ENCODE measurements at places on chromosomes 6 and 20.

- DNase-seq: no peak
Measured at GRCh38 chr6:35485402-35485877, 11.4 kb downstream of the TEAD3 start.

GRCh38 chr6:15330174-15330944 lies 84.5 kb downstream of the JARID2 start:
- DNase-seq: no peak

GRCh38 chr20:59817846-59818615 lies 115.4 kb downstream of the SYCP2 start:
- DNase-seq: no peak

GRCh38 chr6:70371454-70372105 lies 41.7 kb upstream of the FAM135A start:
- DNase-seq: no peak

DNA sequence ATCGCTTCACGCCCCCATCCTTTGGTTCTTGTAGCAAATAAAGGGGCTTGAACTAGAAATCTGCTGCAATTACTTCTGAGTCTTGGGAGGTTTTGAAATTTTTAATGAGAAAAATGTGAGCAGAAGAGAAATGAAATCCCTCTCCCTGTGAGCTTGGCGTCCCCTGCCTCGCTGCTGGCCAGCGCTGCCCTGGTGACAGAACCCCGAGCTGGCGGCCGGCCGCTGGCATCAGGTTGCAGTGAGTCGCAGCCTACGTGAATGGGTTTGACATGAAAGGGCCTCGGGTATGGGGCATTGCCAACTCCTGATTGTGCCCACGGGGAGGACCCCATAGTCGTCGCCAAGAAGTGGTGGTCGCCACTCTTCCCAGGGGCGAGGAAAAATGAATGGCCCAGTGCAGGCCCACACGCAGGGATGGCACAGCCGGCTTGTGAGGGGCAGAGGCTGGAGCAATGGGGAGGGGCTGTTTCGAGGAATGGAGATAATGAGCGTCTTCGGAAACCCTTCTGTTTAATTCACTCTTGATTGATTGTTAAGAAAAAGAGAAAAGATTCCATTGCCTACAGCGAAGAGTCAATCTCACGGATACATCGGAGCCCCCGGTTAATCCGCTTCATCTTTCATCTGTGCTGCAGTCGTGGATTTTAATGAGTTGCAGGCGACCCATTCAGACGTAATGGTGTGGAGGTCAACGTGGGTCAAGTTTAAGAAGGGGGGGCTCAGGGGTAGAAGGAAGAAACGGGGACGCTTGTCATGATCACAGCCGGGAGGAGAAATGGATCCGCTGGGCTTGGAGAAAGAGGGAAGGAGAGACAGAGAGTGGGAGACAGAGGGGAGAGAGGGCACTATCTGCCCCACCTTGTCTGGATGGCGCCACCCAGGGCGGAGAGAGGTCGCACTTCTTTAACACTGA lies 380.1 kb downstream of the THBS2 start:
- DNase-seq: no peak

DNA sequence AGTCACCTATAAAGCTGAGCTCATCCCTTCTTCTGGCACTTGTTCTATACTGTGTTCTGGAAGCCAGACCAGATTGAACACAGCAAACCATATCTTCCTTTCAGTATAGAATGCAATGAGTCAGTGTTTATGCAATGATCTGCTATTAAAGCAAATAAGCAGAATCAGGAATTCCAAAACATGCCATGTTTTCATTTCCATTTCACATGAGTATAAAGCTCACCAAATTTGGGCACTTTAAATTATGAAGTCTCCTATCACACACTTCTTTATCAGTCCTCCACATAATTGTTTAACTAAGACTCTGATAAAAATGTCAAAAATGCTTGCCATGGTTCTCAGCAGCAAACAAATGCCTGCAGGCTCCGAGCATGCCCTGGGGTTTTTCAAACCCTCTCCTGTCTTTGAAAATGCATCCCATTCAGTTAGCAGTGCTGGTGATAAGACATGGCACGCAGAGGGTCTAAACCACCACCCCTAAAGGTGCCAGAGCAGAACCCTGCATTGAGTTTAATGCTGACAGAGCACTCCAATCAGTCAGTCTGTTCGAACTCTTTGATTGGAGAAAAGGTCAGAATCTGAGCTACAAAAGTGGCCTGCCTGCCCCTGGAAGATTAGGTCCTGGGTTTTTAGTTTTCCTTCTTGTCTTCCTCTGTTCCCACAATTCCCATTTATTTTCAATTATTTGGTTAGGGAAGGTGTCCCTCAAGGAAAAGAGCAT lies 234.1 kb downstream of the GMPR start:
- no peak for DNase-seq

DNA sequence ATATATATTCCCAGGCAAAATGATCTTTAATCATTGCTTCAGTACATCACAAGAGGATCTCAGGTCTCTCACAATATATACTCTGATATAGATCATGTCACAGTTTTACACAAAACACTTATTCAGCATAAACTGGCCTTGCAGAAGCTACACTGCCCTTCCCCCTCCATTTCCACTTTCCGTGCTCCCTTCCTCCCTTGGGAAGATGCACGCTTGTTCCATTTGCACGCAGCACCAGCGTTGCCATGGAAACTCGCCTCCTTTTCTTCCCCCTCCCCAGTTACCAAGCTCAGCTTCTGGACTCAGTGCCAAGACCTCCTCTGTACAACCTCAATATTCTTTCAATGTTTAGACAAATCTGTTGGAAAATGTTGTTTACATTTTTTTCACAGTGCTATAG lies 154.6 kb downstream of the RFPL4B start:
- no peak for DNase-seq

DNA sequence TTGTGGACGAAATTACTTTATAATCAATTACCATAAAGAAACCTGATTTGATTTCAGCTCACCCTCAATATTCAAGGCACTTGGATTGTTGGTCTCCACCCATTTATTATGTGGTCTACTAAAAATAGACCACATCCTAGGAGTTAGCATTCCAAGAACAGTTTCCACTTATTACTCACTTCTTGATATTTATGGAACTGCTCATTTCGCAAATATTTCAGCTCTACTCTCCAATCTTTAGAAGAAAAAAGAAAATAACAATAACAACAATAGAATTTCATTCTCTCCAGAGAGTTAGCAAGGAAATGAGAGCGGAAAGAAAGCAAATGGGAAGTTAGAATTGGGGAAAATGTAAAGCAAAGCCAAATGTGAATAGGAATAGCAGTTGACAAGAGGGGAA lies 26.2 kb upstream of the HDAC2 start:
- DNase-seq: no peak

DNA sequence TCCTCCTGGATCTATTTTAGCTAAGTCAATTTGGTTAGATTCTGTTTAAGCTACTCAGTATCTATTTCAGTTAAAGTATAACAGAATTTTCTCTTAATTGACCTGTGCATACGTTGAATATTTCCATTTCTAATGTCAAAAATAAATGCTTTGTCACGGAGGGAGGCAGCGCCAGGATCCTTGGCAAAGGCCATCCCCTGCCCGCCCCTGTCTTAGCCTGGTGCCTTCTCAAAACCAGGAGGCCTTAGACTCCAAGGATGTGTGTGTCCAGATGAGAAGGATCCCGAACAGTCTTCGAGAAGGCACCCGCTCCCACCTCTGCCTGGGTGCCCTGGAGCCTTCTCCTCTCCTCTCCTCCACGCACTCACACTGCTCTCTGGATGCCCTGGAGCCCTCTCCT lies 22.4 kb downstream of the TCFL5 start:
- no peak for DNase-seq

DNA sequence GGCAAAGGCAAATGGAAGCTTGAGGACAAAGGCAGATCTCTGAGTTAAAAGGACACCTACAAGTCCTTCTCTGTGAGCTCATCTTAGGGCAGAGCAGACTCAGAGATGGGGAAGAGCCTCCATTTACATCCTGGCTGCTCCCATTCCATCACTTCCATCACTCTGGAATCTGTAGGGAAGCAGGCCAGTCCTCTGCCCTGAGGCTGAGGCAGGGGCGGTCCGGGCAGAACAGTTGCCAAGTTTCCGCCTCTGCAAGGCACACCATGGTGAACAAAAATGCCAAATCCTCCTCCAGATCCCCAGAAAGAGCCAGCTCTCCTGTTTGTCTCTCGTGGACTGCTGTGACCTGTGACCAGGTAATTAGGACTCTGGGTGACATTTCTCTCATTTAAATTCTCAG lies 209.6 kb upstream of the SSTR4 start:
- DNase-seq: no peak

DNA sequence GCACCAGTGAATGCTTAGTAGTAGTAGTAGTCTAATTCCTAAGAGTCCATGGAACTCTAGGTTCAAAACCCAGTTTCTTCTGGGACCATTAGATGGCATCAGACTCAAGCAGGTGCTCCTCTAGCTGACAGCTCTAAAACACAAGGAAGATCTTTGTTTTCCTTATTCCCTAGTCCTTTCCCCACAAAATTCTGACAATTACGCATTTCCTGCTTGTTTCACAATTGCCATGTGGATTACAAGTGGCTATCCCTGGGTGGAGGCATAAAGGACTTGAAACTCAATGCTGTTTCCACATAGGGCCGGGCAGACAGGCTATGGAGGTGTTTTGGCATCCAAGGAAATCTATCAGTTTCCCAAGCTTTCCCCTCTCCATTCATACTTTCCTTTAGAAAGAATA lies 9.2 kb upstream of the HLA-DOB start:
- DNase-seq: no peak

GRCh38 chr6:133407320-133408100 lies 166.4 kb downstream of the EYA4 start:
- DNase-seq: no peak

- DNase-seq: no peak
Measured at GRCh38 chr6:14584450-14584849, 466.9 kb downstream of the CD83 start.

DNA sequence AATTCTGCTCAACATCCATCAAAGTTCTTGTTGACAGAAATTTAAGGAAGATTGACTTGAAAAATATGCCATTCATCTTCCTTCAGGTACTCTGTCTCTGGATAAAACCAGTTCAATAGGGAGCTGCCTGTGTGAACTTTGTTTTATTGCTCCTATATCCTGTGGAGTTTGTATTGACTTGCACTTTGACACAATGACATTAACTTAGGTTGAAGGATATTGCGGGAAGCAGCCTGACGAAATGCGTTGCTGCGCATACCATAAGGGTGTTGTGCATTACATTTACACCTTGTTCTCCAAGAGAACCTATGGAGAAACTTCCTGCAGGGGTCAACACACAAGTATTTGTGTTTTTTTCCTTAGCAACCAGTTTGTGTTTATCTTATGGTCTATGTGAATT lies 185.4 kb upstream of the GRIK2 start:
- no peak for DNase-seq

GRCh38 chr20:15913391-15914025 lies 659.7 kb downstream of the KIF16B start:
- DNase-seq: no peak

GRCh38 chr20:62704341-62704948 lies 4.2 kb upstream of the NTSR1 start:
- no peak for DNase-seq

DNA sequence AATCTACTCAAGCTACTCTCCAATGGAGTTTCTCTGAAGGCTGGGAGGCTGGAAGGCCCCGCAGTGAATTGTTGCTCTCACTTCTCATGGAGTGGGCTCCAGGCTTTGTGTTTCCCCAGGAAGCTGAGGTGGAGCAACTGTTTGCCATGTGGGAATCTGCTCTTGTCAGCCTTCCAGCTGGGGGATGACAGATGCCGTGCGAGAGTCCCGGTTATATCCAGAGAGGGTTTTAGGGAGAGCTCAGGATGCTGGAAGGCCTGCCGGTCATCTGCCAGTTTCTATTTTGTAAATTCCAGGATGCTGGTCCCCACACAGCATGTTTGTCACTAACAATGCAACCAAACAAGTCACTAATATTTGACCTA lies 98.2 kb upstream of the NAA20 start:
- no peak for DNase-seq

- DNase-seq: no peak
Measured at GRCh38 chr20:32655903-32656512, 17.7 kb downstream of the C20orf203 start.

DNA sequence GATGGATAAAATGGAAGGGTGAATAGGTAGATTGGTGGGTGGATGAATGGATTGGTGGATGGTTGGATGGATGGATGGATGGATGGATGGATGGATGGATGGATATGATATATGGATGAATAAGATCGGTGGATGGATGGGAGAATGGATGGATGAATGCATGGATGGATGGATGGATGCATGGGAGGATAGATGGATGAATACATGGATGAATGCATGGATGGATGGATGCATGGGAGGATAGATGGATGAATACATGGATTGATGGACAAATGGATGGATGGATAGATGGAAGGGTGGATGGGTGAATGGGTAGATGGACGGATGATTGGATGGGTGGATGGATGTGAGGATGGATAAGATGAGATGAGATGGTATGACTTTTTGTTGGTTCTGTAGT lies 95.7 kb upstream of the DUSP22 start:
- DNase-seq: no peak

DNA sequence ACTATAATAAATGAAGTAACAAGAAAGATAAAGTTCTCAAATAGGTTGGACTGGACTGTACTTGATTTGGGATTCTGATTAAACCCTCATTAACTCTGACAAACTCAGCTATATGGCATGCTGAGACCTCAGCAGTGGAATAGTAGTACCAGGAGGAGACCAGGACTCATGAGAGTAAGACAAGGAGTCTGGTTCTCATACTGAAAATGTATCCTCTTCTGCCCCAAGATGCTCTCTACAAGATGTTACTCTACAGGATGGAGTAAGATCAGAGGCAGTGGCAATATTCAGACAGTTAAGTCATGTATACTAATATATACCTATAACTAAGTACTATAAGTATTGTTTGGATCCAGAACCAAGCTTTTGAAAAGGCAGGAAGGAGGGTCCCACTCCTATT lies 31.9 kb upstream of the SYNCRIP start:
- no peak for DNase-seq

GRCh38 chr6:88662163-88662580 lies 301.2 kb downstream of the RNGTT start:
- no peak for DNase-seq

- no peak for DNase-seq
Measured at GRCh38 chr20:20409331-20409730, 41.4 kb downstream of the INSM1 start.

GRCh38 chr6:5850848-5851255 lies 155.9 kb downstream of the NRN1 start:
- no peak for DNase-seq

DNA sequence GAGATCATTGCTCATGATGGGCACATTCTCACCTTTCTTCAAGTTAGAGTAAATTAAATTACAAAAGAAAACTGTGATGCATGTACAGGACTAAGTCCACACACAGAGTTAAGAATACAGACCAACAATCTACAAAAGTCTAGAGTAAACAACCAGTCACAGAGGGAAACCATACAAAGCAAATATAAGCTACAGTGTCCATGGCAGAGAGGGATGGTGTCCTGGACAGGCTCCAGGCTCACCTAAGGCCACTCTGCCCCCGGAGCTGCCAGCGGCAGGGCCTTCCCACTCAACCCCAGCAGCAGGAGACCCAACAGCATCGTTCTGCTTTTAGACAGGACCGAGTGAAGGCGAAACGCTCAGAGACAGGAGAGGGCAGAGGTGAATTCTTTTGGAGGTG lies 16.0 kb downstream of the PDE10A start:
- DNase-seq: no peak

All from activated CD8-positive, alpha-beta memory T cell treated with anti-CD3 and anti-CD28 coated beads for 4 hours (primary cell).